Spinal cord (tissue), 10 donors: ENCODE measurements at places on chromosomes 12 and 14.

DNA sequence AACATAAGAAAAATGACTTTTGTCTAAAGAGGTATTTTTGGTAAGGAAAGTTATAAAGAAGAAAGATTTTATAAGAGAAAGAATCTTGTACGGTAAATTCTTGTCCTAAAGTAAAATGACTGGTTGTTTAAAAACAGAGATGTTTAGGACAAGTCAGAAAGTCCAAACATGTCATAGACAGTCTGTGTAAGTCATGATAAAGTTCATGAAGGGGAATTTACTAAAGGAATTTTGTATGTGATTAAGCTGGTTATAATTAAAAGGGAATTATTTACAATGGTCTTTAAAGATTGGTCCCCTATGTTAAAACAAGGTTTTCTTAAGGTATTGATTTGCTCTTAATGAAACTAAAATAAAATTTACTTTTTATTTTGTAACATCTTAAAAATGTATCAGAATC is 269.4 kb upstream of the CCDC196 start:
- no peaks in the 10 kb centered on the region for H3K4me1 ChIP-seq
- H3K27ac ChIP-seq = no peak overlapping the region
- H3K4me3 ChIP-seq = no peak overlapping the region
- no peaks in the 10 kb centered on the region for H3K36me3 ChIP-seq
- H3K27me3 ChIP-seq = no peaks in the 10 kb centered on the region
- DNase-seq = no peak

GRCh38 chr14:32384464-32384863 is 55.4 kb downstream of the AKAP6 start:
- H3K4me3 ChIP-seq = no peak overlapping the region
- H3K36me3 ChIP-seq = no peaks in the 10 kb centered on the region
- no peak for DNase-seq
- H3K27ac ChIP-seq = no peak overlapping the region
- H3K27me3 ChIP-seq = no peaks in the 10 kb centered on the region
- H3K4me1 ChIP-seq = no peaks in the 10 kb centered on the region

GRCh38 chr12:89353823-89354611 is 1.7 kb upstream of the DUSP6 start:
- H3K4me3 ChIP-seq = peak overlapping the region; percentile 94
- peaks cover 3% of the 10 kb centered on the region for H3K27me3 ChIP-seq
- H3K36me3 ChIP-seq = no peaks in the 10 kb centered on the region
- no peak for DNase-seq

GRCh38 chr14:78530078-78530477 is 359.9 kb downstream of the NRXN3 start:
- no peak overlapping the region for H3K27ac ChIP-seq
- no peaks in the 10 kb centered on the region for H3K36me3 ChIP-seq
- DNase-seq = peak; percentile 4
- H3K4me1 ChIP-seq = no peaks in the 10 kb centered on the region

DNA sequence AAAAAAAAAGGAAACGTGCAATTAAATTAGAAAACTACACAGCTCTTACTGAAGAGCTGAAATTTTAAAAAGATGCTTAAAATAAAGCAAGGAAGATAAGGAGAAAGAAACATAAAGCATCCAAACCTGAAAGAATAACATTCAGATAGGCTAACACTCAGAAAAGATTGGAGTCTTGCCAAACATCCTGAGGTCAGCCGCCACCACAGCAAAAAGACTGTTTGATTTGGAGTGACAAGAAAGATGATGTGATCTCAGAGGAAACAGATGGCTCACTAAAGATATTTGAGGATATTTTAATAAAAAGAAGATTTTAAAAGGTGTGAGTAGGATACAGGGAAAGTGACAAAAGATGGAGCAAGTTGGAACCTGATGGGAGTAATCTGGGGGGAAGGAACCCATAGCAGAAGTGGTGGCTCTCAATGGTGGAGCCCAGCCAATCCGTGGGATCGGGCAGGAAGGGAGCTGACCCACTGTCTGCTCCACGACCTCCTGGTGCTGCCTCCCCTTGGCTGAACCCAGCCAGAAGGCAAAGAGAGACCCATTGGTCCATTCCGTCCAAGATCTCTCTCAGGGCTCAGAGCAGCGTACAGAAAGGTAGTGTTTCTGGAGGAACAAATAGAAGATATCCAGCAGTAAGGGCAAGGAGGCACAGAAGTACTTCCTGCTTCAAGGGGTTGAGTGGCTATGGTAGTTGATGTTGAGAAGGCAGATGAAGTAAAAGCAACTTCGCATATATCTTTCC is 469.6 kb downstream of the RGS6 start:
- no peaks in the 10 kb centered on the region for H3K27me3 ChIP-seq
- H3K4me3 ChIP-seq = no peak overlapping the region
- H3K4me1 ChIP-seq = no peaks in the 10 kb centered on the region
- H3K27ac ChIP-seq = peak overlapping the region; percentile 4
- DNase-seq = no peak

GRCh38 chr12:81797100-81797499 is 38.0 kb upstream of the PPFIA2 start:
- no peaks in the 10 kb centered on the region for H3K4me1 ChIP-seq
- no peaks in the 10 kb centered on the region for H3K36me3 ChIP-seq
- H3K27ac ChIP-seq = no peak overlapping the region
- H3K27me3 ChIP-seq = no peaks in the 10 kb centered on the region
- no peak overlapping the region for H3K4me3 ChIP-seq

DNA sequence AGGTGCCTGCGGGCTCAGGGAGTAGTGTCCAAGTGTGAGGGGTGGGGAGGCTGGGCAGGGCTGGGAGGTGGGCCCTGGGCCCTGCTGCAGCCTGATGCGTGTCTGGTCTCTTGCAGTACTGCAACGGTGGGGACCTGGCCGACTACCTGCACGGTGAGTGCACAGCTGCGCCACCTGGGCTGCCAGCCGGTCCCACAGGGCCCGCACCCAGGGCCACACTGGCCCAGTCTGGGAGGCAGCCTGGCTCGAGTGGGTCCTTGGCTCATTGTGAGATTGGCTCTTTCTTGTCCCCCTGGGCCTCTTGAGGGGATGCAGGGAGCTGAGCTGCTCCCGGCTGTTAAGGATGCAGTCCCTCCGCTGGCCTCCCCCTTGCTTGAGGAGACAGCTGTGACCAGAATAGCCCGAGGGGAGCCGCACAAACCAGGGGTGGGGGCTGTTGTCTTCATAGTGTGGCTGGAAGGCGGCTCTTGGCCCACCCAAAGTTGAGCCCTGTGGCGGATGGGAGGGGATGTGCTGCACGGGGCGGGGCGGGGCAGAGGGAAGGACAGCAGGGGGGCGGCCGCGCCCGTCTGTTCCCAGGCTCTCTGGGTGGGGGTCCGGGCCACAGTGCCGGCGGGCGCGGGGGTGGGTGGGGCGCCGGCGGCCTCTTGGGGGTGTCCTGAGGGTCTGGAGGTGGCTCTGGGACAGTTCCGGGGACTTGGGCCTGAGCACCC is 13.1 kb downstream of the ULK1 start:
- H3K4me3 ChIP-seq = no peak overlapping the region
- H3K4me1 ChIP-seq = peaks cover 7% of the 10 kb centered on the region
- no peak overlapping the region for H3K27ac ChIP-seq
- DNase-seq = no peak
- no peaks in the 10 kb centered on the region for H3K27me3 ChIP-seq

- no peak for DNase-seq
- peaks cover 3% of the 10 kb centered on the region for H3K4me1 ChIP-seq
- no peaks in the 10 kb centered on the region for H3K27me3 ChIP-seq
Observed at GRCh38 chr12:4643747-4644146, 5.1 kb downstream of the AKAP3 start.

GRCh38 chr12:129530517-129530916 is 373.3 kb downstream of the TMEM132D start:
- H3K4me3 ChIP-seq = no peak overlapping the region
- H3K27ac ChIP-seq = no peak overlapping the region
- H3K27me3 ChIP-seq = no peaks in the 10 kb centered on the region
- DNase-seq = no peak

DNA sequence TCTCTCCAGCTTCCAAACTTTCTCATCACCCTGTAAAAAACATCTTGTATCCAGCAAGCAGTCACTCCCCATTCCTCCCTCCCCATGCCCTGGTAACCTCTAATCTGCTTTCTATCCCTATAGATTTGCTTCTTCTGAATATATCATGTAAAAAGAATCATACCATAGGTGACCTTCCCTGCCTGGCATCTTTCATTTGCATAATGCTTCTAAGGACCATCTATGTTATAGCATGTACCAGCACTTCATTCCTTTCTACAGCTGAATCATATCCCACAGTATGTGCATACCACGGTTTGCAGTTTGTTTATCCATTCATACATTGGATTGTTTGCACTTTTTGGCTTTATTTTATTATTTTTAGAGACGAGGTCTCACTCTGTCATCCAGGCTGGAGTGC is 22.9 kb upstream of the VPS37B start:
- no peaks in the 10 kb centered on the region for H3K27me3 ChIP-seq
- DNase-seq = no peak
- H3K27ac ChIP-seq = no peak overlapping the region
- no peak overlapping the region for H3K4me3 ChIP-seq

DNA sequence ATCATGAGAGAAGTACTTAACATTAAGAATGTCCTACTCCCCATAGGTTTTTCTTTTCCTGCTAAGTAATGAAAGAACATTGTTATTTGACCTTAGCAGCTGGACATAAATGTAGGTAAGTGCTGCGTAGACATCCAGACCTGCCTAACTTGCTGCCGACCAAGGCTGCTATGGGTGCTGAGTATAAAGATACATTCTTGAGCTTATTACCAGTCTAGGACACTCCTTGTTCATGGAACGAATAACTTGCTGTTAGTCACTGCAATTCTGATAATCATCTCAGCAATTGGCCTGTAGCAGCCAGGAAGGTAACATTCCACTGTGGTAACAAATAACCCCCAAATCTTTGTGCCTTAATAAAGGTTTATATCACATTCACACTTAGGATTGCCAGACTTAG is 478.1 kb downstream of the VRK1 start:
- H3K4me3 ChIP-seq = no peak overlapping the region
- no peaks in the 10 kb centered on the region for H3K27me3 ChIP-seq
- DNase-seq = no peak
- no peaks in the 10 kb centered on the region for H3K36me3 ChIP-seq
- no peak overlapping the region for H3K27ac ChIP-seq

GRCh38 chr12:2640709-2641108 is 154.1 kb upstream of the FKBP4 start:
- H3K27me3 ChIP-seq = no peaks in the 10 kb centered on the region
- no peak overlapping the region for H3K27ac ChIP-seq
- peaks cover 10% of the 10 kb centered on the region for H3K4me1 ChIP-seq
- H3K36me3 ChIP-seq = peaks cover 16% of the 10 kb centered on the region

DNA sequence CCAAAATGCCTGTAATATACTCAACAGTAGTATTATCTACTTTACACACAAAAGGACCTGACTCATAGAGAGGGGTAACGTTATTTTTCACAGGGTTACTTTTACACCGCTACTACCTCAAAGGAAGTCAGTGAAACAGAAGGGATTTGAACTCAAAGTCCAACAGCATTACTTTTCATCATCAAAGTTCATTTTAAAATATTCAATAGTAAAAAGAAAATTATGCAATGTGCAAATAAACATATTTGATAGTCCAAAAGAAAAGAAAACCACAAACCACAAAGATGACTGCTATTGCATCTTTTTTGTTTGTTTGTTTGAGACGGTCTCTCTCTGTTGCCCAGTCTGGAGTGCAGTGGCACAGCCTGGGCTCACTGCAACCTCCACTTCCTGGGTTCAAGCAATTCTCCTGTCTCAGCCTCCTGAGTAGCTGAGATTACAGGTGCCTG is 15.5 kb downstream of the KIF21A start:
- DNase-seq = no peak
- no peaks in the 10 kb centered on the region for H3K4me1 ChIP-seq
- H3K27me3 ChIP-seq = no peaks in the 10 kb centered on the region
- no peak overlapping the region for H3K4me3 ChIP-seq
- no peaks in the 10 kb centered on the region for H3K36me3 ChIP-seq

DNA sequence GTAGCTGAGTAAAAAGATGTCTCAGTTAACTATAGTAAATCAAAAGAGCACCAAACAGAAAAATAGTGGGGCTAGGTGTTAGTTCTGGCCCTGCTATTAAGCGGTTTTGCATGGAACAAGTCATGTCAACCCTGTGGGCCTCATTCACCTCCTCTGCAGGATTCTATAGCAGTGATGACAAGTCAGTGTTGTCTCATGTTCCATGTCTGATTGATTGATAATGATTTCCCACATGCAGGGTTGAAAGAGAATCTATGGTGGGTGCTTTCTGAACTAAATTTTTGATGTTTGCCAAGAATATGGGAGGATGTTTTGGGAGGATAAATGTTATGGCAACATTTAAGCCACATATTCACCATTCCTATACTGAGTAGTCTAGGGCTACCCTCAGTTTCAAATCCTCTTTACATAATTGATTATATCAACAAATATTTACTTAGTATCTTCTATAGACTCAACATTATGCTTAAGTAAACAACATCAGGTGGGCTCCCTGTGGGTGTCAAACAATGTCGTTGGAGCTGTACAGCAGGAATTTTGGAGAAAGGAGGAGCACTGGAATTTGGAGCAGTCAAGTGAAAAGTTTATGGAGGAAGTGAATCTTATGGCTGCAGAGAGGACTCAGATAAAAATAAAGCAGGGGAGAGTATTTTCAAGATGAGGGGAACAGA is 48.6 kb downstream of the IRAK3 start:
- no peak overlapping the region for H3K4me3 ChIP-seq
- peaks cover 4% of the 10 kb centered on the region for H3K27me3 ChIP-seq
- no peak overlapping the region for H3K27ac ChIP-seq
- DNase-seq = no peak
- no peaks in the 10 kb centered on the region for H3K36me3 ChIP-seq

- peak overlapping the region; percentile 44 for H3K27ac ChIP-seq
- DNase-seq = no peak
- no peak overlapping the region for H3K4me3 ChIP-seq
- H3K36me3 ChIP-seq = no peaks in the 10 kb centered on the region
Observed at GRCh38 chr14:50061664-50062437, 54.5 kb downstream of the VCPKMT start.

DNA sequence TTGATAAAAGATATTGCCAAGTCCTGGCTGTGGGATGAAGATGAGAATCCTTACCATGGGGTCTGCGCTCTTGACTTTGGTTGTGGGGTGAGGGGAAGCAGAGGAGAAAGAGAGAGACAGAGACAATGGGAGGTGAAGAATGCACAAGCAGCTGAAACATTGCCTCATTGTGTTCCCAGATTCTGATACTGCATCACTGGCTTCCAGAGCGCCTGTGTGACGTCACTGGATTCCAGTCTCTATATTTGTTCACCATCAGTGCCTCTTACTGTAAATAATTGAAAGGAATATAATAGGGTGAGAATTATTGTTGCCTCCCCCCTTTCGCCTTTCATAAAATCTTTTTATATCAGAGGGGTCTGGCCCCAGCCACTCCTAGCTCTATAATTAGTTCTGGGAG is 188.9 kb upstream of the NTF3 start:
- no peak overlapping the region for H3K27ac ChIP-seq
- no peaks in the 10 kb centered on the region for H3K27me3 ChIP-seq
- peaks cover 5% of the 10 kb centered on the region for H3K4me1 ChIP-seq
- H3K36me3 ChIP-seq = no peaks in the 10 kb centered on the region
- no peak overlapping the region for H3K4me3 ChIP-seq

- no peaks in the 10 kb centered on the region for H3K27me3 ChIP-seq
- no peak overlapping the region for H3K27ac ChIP-seq
- H3K4me3 ChIP-seq = no peak overlapping the region
- H3K4me1 ChIP-seq = no peaks in the 10 kb centered on the region
- DNase-seq = no peak
- no peaks in the 10 kb centered on the region for H3K36me3 ChIP-seq
Observed at GRCh38 chr12:42084522-42084921, 60.2 kb downstream of the GXYLT1 start.
